ENCODE measurements at places on chromosomes 2 and 18.

GRCh38 chr18:25423267-25423666 lies 71.3 kb upstream of the ZNF521 start:
- DNase-seq = no peak

DNA sequence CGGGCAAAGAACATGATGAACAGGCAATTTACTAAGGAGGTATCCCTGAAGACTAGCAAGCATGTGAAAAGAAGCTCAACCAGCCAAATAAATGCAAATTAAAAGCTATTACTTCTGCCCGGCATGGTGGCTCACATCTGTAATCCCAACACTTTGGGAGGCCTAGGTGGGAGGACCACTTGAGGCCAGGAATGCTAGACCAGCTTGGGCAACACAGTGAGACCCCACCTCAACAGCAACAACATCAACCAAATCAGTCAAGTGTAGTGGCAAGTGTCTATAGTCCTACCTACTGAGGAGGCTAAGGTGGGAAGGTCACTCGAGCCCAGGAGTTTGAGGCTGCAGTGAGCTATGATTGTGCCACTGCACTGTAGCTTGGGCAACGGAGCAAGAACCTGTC lies 139.1 kb downstream of the MEP1B start:
- no peak for DNase-seq

DNA sequence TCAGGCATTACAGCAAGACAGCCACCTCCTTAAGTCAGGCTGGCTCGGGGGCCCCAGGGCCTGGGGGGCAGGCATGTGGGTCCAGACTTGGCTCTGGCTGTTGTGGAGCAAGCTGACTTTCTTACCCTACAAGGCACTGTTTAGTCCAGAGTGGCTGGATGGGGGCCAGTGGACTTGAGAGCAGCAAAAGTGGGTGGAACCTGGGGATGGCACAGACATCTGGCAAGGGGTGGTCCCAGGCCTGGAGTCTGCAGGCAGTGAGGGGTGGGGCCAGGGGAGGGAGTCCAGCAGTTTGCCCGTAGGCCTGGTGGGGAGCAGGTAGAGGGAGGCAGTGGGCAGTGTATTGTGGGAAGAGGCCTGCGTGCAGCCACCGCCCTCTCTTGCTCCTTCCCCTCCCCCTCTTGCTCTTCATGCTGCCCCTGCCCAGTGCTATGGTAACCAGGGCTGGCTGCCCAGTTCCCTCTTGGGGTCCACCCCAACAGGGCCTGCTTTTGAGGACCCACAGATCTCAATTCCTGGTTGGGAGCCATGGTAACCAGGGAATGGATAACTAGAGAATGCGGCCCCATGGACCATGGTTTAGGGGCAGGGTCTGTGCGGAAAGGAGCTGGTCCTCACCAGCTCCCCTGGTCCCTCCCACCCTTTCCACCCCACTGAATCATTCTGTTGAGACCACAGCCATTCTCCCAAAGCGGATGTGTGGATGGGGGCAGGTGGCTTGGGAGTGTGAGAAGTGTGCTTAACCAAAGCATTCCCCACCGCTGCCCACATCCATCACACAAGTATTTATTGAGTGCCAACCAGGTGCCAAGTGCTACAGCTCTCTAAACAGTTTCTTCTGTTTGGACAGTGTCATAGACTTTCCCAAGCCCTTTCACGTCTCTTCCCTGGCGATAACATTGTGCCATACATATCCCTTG lies 19.3 kb downstream of the SPEG start:
- DNase-seq = no peak

DNA sequence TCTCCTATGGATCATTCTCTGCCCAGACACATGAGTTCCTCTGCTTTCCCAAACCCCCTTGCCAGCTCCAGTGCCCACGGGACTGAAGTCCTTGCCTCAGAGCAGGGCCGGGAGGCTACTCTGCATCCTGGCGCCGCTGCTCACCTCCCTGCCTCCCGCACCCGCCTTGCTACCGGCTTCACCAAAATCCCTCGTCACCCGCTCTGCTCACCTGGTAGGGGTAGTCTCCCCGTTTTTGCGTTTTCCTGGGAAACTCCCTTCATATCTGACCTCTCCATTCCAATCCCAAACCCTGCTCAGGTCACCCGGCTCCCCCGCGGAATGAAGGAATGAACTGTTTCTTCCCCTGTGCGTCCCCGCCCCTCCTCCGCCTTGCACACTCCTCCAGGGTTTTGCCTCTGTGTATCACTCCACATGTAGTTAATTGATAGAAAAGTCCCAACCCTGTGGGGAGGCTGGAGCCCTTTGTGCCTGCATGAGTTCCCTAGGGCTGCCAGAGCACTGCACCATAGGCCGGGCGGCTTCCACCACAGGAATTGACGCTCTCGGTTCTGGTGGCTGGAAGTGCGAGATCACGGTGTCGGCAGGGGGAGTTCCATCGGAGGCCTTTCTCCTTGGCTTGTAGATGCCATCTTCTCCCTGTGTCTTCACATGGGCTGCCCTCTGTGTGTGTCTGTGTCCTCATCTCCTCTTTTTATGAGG lies 2.0 kb upstream of the DGKD start:
- no peak for DNase-seq

- no peak for DNase-seq
Measured at GRCh38 chr18:74290794-74291471, 830 bp downstream of the CYB5A start.

DNA sequence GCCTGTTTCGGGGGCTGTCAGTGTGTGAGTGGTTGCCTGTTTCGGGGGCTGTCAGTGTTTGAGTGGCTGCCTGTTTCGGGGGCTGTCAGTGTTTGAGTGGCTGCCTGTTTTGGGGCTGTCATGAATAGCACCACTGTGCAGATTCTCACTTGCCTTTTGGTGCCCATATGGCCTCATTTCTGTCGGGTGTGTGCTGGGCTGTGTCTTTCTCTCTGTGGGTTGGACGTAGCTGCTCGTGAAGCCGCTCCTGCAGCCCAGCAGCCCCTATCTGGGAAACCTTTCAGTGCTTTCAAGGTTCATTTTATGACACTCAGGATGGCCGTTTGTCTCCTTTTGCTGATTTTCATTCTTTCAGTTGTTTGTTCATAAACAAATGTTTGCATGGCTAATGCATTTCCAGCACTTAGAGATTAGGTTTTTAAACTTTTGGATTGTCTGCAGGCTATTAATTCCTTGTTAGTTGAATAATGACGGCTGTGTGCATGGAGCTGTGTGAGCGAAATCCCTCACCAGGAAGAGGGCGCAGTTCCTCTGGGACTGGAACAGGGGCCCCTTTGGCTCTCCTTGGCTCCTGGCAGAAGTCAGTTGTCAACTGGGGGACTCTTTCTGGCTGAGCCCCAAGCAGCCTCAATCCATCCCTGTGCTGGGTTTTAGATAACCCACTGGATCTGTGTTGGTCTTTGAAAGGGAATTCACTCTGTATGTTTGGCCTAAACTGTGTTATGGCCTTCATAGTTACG lies 10.8 kb downstream of the AGAP1 start:
- DNase-seq = no peak

- DNase-seq = no peak
Measured at GRCh38 chr18:41789001-41789400, 166.0 kb upstream of the PIK3C3 start.

- DNase-seq = no peak
Measured at GRCh38 chr18:13638719-13639595, 87.4 kb downstream of the FAM210A start.

DNA sequence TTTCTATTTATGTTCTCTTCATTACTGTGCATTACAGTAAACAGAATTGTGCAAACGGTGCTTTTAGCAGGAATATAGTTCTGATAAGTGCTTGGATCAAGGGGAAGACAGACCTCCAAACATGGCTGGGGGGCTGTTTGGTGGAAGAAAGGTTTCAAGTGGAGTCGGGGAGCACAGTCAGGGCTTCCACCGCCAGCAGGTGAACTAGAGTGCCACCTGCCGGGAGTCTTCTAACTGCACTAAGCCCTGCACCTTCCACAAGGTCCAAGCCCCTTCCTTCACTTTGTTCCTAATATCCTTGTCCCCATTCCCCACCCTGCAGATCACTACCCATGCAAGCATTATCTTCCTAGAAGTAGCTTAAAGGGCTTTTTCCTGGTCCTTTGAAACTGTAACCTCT lies 11.1 kb downstream of the ONECUT2 start:
- no peak for DNase-seq

- DNase-seq = no peak
Measured at GRCh38 chr2:176075481-176075880, 8.3 kb downstream of the EVX2 start.

DNA sequence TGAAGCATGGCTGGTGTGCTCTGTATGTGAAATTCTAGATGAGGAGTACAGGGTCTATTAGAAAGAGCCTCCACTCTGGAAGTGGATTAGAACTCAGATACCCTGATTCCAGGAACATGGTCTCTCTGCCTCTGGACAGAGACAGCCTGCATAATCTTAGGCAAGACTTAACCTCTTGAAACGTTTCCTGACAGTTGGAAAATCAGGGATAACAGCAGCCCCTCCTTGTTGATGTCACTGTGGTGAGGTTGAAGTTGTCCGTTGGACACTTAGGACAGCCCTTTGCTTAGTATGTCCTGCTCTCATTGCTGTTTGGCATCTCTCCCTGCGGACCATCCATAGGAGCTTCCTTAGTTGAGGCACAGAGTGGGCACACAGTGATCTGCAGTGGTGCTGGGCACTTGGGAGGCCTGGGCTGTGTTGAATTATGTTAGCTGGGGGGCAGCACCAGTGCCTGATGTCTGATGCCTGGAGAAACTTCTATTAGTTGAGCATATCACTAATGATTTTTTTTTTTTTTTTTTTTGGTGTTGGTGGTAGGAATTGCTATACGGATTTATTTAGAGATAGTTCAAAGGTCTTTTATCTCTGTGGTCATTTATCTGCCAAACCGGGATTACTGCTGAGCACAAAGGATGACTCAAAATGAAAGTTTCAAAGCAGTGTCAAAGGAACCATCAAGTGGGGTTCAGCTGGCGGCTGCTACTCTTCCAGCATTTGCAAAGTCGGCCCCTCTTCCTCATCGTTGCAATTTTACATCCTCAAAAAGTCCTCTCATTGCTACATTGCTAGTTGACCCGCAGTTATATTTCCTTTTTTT lies 28.8 kb downstream of the SETBP1 start:
- DNase-seq = no peak

DNA sequence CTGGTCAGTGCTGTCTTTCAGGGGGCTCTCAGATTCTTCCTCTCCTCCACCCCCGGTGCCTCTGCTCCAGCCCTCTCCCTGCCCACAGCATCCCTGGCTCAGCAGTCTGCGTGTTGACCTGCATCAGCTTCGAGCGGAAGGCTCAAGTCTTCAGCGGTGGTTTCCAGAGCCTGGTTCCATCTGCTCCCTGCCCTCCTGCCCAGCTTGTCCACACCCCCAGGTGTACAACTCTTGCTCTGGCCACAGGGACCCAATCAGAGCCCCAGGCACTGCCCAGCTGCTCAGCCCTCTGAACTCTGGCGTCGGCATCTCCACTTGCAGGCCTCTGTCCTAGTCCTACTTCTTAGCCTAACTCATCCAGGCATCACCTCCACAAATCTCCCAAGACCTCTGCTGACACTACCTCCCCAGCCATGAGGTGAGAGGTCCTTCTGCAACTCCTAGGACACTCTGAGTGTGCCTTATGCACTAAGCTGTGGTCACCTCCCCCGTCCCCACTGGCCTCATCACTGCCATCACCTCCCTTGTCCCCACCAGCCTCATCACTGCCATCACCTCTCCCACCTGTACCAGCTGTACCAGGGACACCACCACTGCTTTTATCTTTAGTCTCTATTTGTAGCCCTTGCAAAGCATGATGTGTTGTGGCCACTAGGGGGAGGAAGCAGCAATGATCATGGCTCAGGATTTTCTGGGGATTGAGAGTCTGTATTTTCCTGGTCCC lies 60.9 kb downstream of the EDAR start:
- peak; percentile 49 for DNase-seq

- DNase-seq = no peak
Measured at GRCh38 chr2:174957050-174957449, 48.1 kb downstream of the CHN1 start.

DNA sequence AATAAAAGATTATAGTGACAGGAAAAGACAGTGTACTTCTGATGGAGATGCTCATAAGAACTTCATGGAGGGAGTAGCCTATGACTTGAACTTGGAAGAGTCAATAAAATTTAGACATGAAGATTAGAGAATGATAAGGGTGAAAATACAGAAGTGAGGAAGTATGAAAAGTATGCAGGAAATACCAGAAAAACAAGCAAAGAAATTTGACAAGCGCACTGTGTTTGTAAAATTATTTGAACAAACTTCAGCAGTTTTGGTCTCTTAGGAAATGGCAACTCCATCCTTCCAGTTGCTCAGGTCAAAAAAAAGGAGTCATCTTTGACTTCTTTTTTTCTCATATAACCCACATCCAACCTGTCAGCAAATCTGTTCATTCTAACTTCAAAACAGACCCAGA lies 864.0 kb upstream of the ZEB2 start:
- no peak for DNase-seq

DNA sequence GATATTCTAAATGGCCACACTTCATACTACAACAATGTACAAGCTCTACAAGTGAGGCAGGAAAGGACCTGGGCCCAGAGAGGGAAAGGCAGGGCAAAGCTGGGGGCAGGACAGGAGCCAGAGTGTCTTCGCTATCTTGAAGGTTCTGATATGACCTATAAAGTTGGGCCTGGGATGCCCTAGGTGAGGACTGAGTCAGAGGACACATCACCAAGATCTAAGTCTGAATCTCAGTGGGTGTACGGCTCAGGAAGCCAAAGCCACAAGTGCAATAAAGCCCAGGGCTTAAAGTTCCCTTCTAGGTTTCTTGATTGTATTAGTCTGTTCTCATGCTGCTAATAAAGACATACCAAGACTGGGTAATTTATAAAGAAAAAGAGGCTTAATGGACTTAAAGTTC lies 219.1 kb downstream of the ALK start:
- DNase-seq = no peak

GRCh38 chr2:168185583-168186274 lies 61.7 kb downstream of the STK39 start:
- DNase-seq = no peak

- no peak for DNase-seq
Measured at GRCh38 chr18:34959211-34959829, 81.9 kb upstream of the MAPRE2 start.

DNA sequence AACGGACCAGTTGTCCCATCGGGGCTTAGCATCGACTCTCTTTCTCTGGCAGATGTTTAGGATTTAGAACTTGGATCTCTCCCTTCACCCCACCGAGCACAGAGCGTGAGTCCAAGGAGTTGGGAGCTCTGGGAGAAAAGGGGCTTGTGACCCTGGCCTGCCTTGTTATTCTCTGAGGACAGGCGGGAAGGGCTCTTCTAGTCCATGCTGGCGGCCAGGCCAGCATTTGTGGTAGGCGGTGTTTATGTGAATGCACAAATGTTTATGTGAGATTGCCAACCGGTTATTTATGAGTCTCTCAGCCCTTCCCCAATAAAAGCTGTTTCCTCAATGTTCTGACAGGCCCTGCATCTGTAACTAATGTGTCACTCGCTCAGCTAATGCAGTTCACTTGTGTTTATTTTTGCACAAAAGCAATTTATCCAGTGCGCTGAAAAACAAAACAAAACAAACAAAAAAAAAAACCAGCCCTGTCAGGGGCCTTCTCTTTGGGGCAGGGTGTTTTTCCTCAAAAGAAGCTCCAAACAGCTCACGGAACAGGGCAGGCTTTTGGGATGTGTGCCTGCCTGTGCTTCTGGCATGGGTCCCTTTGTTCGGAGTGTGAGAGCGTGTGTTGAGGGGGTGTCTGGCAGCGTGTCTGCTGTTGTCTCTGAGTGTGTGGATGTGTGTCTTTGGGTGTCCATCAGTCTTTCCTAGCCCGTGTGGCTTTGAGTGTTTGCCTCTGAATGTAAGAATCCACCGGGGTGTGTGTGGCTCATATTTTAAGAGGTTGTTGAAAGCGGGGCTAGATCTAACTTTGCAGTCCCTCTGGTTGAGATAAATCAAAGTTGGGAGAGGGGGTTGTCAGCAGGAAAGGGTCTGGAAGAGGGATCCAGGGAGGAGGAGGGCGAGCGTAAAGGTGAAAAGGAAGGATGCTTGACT lies 52.8 kb upstream of the HAAO start:
- DNase-seq = no peak
